KBM-7 (cell line): ENCODE measurements at places on chromosomes 7 and 10.

DNA sequence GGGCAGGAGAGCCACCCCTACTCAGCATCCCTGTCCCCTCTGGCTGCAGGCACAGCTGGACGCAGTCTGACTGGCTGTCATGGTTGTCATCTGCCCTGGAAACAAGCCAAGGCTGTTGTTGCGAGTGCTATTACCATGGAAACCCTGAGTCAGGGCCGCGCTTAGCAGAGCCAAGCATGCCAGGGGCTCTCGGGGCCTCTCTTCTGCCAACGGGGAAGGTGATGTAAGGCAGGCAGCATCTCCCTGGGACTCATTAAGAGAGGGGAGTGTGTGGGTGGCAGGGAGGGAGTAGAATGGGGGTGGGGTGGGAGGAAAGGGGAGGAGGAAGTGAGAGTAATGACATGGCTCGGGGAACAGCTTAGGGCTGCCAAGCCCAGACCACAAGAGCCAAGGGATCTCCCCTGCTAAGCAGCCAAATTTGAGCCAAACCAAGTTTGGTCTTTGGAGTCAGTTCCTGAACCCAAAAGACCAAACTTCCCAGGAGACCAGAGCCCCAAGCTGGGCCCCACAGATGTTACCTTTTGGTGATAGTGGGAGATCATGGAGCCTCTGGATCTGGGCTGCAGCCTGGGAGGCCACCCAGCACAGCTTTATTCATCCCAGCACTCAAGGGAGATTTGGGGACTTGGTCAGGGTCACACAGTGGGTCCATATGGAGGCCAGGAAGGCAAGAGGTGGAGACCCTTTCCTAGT lies 67.6 kb downstream of the TMEM130 start:
- DNase-seq = peak; percentile 58

GRCh38 chr7:26910221-26910620 lies 45.8 kb upstream of the SKAP2 start:
- DNase-seq = no peak

DNA sequence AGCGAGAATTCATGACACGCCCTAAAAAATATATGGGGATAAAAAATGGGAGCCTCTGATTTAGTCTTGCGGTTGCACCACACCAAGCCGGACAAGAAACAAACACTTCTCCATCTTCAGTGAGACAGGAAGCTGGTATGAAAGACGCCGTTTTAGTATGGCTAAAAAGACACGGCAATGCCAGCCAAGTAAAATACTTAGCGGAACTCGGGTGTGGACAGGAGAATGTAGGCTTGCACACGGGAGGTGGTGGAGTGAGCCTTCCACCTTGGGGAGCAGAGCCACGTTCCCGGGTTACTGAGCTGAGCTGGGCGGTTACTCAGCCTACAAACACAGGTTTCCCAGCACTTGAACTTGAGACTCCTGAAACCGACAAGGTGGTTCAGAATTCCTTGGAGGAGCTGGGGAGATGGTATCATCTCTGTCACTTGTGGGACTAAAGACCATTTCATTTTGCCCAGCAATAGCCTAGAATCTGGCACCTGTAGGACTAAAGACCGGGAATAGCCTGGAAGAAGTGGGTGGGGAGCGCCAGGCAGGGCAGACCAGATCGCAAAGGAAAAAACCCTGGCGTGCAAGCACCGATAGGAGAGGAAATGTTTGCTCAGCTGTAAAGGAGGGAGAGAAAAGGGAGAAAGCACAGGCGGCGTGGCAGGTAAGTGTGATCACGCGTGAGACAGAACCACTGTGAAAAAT lies 34.8 kb upstream of the SEPHS1 start:
- peak; percentile 32 for DNase-seq

- DNase-seq = no peak
Measured at GRCh38 chr7:140238778-140239652, 62.2 kb upstream of the KDM7A start.

DNA sequence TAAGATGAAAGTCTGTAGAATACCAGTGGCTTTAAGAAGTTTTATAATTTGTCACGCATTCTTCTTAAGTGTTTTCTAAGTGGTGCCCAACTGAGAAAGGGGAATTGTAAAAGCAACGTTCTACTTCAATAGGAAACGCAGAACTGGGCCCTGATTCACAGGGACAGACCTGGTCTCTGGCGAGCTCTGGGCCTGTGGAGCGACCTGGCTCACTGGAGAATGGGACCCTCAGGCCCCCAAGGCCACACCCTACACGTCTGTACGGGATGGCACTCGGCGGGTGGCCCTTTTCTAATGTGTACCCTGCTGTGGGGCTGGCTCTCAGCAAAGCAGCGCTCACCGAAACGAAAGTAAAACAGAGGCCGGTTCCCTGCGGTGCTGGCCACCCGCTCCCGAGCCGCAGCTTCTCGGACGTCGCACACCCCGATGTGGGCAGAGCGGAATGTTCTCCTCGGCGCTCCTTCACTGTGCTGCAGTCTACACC lies 205.0 kb downstream of the DIP2C start:
- peak; percentile 35 for DNase-seq

GRCh38 chr10:21919117-21919516 lies 84.4 kb downstream of the DNAJC1 start:
- DNase-seq = no peak

GRCh38 chr7:2956526-2957368 lies 86.9 kb downstream of the CARD11 start:
- peak; percentile 77 for DNase-seq

- DNase-seq = peak; percentile 2
Measured at GRCh38 chr7:39324139-39324760, 242.0 kb upstream of the YAE1 start.

- DNase-seq = no peak
Measured at GRCh38 chr7:33075818-33076518, 13.4 kb upstream of the NT5C3A start.

DNA sequence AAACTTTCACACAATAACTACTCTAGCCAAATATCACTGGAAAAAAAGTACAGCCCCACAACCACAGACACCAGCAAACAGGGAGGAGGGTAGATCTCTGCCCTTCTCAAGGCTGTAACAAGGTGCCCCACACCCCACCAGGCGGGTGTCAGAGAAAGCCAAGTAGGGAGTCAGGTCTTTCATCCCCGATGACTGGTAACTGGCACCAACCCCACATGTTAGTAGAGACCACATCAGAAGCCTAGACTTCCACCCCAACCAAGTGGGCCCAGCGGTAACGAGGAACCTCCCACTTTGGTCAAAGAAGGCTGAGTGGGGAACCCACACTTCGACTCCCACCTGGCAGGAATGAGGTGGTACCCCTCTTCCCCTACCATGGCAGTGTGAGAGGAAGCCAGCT lies 16.4 kb upstream of the RUFY2 start:
- no peak for DNase-seq

- no peak for DNase-seq
Measured at GRCh38 chr10:118251791-118252190, 90.3 kb downstream of the FAM204A start.

- no peak for DNase-seq
Measured at GRCh38 chr7:102175423-102176170, 111.1 kb upstream of the SH2B2 start.

GRCh38 chr10:5293691-5294550 lies 70.8 kb upstream of the UCN3 start:
- DNase-seq = peak; percentile 89

GRCh38 chr7:157513162-157513621 lies 176.4 kb downstream of the DNAJB6 start:
- no peak for DNase-seq

GRCh38 chr7:70728872-70729552 lies 402.9 kb upstream of the GALNT17 start:
- DNase-seq = no peak

DNA sequence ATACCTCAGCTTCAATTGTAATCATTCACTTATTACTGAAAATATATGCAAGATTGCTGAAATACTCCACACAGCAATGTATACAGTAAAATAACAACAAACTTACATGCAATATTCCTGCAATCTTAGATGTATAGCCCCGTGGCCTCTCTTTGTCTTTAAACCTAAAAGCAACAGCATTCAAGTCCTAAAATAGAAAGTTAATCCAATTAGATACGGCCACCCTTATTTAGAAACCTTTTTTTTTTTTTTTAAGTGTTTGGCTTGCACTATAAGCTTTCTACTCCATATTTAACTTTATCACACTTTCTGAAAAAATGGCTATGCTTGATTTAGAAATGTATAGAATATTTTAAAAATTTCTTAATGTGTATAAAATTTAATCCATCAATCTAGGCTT lies 67.6 kb downstream of the IDE start:
- DNase-seq = no peak

DNA sequence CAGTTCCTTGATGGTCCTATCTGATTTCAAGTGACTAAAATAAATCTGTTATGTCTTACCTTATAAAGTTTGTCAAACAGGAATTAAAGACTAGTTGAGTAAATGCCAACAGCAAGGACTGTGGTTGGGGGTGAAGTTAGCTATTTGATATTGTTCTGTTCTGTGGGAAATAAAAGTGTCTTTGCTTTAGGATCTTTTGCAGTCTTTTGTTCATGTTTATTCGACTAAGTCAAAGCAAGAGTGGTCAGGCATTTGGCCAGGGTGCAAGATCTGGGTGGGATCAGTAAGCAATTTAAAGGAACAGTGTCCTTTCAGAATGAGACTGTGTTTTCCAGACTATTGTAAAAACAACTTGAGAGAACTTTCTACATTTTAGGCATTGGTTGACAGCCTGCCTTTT lies at the start of gene COL28A1:
Gene COL28A1 (minus strand): TSS at position 183 of the 400 bp plus-strand sequence. CDS start 2,998 bp downstream, outside the sequence.
- DNase-seq = no peak

DNA sequence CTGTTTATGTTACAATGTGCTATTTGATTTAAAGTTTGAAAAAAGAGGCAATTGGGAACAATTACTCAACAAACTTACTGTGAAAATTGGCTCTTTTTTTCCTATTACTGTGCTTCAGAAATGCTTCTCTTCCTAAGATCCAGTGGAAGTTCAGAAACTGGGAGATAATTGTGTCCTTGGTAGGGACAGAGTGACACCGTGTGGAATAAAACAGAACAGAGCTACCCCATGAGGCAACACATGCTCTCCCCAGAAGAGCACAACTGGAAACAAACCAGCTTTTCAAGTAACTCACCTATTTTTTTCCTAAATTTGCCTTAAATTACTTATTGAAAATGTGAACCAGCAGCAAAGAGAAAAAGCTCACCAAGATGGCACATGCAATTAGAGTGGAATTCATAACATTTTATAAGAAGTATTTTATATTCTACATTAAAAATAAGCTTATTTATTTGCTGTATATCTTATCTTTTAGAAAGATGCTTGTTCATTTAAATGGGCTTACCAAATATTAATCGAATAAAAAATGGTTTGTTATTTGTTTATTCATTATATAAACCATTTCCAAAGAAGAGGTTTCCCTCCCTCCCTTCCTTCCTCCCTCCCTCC lies 346.1 kb upstream of the ANKRD30A start:
- peak; percentile 65 for DNase-seq

DNA sequence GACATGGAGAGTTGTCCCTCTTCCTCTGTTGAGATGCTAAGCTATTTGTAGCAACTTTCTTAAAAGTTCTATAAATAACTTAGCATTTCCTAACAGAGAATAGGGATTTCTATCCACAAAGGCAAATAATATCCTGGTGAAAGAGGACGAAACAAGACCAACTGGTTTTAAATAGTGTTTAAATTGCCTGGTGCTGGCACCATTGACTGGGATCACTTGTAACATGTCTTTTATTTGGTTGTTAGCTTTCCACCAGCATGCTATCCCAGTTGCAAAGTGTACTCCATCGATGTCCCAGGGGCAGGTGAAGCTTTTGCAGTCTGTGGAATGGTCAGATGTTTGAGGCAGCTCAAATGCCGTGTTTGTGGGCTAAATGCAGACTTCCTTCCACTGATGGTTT lies 3.7 kb downstream of the SUFU start:
- no peak for DNase-seq

DNA sequence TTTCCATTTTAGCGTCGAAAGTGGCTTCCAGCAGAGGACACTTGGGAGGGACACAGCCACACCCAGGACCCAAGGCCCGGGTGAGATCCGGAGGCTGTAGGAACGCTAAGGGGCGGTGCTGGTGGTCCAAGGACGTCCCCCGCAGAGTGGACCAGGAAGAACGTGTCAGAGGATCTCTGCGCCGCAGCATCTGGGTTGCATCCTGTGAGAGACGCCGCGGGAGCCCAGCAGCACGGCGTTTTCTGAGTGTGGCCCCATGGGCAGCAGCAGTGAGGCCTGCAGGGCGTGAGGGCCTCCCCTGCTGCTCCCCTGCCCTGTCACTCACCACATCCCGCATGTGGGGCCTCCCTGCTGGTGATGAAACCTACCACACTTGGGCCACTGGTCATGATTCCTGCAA lies 40.5 kb upstream of the BNIP3 start:
- no peak for DNase-seq

DNA sequence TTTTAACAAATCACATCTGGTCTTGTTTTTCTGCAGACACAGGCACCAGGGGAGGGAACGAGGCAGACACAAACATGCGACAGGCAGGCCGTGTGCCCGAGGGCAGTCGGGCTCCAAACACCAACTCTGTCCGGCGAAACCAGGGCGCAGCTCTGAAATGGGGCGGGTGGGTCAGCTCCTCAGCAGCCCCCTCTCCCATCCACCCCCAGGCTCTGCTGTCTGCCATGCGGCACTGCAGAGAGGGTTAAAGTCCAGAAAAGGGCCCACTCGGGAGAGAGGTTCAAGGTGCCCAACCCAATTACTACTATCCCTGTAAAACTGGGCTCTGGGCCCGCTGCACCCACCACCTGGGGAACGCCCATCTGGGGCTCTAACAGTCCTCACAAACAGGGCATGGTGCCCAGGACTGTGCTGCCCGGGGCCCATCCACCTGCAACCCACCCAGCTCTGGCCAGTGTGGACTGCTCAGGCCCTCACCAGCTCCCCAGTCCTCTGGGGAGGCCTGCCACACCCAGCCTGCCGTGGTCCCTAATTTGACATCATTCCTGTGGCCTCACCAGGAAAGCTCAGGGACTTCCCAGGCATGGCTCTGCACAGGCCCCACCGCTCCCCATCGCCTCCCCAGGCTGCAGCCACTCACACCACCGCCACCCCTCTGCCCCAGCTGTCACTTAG lies 18.7 kb downstream of the YKT6 start:
- no peak for DNase-seq

DNA sequence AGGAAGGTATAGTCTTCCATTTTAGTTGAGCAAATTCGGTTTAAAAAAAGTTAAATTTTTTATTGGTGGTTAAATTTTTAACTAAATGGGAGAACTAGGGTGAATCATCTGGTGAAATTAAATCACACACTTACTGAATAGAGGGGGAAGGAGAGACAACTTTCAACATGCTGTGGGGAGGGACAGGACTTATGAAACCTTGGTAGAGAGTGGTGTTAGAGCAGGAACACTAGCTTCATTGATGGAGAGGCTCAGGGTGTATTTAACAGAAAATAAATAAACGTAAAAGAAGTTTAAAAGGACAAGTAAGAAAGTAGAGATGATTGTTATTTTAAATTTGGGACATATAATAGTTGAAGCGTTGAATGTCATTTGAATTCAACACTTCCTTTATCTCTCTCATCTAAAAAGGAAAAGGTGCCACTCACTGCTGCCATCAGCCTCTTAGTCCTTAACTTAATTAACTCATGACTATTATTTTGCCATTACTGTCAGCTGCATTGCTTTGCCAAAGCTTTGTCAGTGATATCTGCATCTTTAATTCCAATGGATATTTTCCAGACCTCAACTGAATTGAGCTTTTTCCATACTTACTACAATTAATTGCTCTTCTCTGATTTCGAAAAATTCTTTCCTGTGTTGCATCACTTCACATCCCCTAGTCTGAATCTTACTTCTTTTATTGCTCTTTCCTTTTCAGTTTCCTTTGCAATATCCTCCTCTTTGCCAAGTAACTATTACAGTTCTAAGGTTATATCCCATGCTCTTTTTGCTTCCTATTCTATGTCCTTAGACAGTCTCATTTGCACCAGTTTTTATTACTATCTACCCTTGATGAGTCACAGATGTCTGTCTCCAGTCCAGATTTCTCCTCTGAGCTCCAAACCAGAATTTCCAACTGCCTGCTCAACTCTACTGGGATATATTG lies 71.7 kb downstream of the GNAT3 start:
- no peak for DNase-seq

- no peak for DNase-seq
Measured at GRCh38 chr7:81430150-81430549, 339.7 kb downstream of the HGF start.
